ENCODE measurements at places on chromosomes 16 and 17.
A peak's percentile ranks its signal among the peaks of the same experiment; 100 is the strongest.

DNA sequence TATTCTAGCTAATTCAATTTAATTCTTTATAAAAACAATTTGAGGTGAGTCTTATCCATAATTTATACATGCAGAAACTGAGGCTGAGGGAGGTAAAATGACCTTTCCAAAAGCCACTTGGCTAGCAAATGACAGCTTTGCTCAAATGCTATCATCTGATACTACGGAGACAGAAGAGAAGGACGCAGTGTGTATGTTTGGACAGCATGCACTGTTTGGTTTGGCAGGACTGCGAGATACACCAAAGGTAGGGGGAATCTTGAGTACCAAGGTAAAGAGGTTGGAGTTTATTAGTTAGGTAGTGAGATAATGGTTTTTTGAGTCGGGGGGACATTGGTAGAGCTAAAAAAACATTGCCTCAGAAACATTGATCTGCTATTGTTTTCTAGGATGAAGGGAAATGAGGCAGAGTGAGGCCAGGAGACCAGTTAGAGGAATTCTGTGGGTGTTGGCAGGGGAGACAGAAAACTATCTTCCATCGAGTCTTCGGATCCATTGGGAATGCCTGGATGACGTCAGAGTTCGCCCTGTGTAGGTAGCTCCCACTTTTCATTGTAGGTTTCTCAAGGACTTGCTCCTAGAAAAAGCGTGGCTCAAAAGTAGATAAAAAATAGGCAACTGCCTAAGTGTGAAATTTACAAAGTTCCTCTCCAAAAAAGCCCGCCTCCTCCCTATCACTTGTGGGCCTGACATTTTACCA lies 2.5 kb upstream of the HS3ST4 start:
- no peak for DNase-seq

DNA sequence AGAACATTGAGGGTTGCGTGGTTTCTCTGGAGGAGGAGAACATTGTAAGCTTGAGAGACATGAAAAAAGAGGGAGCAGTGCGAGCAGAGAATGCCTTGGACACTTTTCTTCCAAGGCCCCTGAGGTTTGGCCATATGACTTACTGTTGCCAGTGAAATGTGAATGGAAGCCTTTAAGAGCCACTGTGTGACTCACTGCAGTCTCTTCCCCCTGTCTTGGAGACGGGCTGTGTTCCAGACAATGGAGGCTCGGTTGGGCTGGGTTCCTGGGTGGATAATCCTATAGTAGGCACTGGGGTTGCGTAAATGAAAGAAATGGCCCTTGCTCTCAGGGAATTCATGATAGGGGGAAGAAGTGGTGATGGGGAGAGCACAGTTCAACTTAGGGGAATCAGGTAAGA lies 75.5 kb downstream of the SHISA9 start:
- DNase-seq: no peak

GRCh38 chr17:16980813-16981731 lies 9.2 kb upstream of the TNFRSF13B start:
- no peak for DNase-seq

DNA sequence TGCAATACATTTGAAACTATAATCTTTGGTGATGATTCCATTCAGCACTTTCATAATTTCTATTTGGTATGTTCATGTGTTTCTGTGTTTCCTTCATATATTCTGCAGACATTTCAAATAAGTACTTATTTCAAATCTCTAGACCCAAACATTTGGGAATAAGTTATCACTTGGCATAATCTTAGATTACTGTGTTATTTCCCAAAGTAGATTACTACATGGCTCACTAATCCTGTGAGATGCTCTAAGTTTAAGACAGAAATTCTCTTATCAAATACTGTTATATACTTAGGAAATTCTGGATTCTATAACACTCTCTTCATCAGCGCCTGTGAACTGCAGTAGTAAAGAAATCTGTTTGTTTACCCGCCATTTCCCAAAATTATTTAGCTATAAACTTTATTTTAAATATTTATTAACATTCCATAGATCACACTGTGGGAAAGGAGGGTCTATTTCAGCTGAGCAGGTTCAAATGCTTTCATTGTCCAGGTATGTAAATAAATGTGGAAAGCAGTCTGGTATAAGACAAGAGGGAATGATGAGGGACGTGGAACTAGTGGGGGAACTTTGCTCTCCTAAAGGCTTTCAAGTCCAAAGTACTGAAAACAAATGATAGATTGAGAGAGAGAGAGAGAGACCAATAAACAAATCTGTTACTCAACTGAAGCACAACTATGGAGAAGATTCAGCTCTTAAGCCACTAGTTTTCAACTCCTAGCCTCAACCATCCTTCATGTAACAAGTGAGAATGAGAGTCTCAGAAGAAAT lies 61.8 kb upstream of the TOM1L1 start:
- no peak for DNase-seq

GRCh38 chr16:19709381-19710136 lies 8.5 kb downstream of the KNOP1 start:
- DNase-seq: peak; percentile 21

- DNase-seq: no peak
These were observed 850 bp downstream of the GINS3 start for GRCh38 chr16:58393138-58393504.
